ENCODE measurements at places on chromosomes 4 and X. TPM values are rescaled to one million over a fixed set of nuclear protein-coding genes. Genes with fewer than 3 reads are reported as not detected.

The GPC3 gene
- total RNA-seq, result 1.9 TPM

The IRAK1 gene
- 42.1 TPM for total RNA-seq

The EXOC1L gene
- not detected for total RNA-seq

The P2RY10 gene
- total RNA-seq, result not detected

The TMPRSS11B gene
- not detected for total RNA-seq
